ENCODE measurements at places on chromosomes 11 and 22.

GRCh38 chr11:83722392-83723119, 436.4 kb upstream of the CCDC90B start:
- DNase-seq: no peak

DNA sequence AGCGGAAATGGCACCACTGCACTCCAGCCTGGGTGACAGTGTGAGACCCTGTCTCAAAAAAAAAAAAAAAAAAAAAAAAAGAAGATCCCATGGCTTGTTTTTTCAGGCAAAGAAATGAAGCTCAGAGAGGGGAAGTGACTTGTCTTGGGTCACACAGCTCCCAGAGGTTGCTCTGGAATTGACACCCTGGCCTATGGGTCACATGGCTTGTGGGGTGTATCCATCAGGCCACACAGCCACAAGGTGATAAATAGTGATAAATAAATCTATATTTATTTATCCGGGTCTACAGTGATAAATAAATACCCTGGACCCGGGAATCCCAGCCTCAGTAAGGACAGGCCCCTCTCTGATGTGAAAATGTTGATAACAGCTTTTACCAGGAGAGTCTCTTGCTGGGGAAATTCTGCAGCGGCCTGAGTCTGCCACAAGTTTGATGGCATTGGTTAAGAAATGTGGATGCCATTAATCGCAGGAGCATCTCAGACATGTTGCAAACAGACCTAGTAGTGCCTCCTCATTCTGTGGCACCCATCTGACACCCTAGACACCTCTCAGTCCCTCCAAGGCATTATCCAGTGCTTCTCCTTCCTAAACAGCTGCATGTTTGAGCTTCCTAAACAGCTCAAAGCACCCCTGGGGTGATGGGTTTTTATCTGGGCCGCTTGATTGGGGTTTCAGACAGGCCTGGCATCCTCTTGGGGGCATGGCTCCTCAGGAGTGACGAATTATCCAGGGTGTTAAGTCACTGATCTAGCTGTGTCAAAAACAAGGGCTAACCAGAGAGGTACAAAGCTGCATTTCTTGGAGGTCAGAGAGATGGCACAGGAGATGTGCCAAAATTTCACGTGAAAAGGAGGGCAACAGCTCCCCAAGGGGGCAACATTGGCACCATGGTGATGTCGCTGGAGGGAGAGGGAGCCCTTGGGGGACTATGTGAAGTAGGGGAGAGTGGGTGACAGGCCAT, 1.9 kb upstream of the EMID1 start:
- DNase-seq: no peak

DNA sequence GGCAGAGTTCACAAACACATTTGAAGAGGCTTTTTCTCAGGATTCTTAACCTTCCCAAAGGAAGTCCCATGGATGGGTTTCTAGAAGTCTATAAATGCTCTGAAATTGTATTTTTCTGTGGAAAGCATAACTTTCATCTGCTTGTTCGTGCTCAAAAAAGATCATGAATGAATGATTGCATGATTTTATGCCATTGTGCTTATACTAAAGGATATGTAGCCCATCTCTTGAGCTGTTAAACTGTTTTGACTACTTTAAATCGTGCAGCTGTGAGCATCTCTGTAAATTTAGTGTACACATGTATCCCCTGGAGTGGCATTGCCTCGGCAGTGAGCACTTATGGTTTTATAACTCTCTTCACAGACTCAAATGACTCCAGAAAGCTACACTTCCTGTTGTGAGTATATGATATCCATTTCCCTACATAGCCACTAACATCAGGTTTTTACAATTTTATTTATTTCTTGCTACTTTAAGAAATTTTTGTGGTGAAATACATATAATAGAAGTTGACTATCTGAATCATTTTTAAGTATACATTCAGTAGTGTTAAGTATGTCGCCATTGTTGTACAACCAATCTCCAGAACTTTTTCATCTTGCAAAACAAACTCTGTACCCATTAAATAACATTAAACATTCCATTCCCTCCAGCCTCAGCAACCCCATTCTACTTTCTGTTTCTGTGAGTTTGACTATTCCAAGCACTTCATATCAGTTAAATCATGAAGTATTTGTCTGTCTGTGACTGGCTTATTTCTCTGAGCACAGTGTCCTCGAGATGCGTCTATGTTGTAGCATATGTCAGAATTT, 8.0 kb downstream of the NEAT1 start:
- DNase-seq: no peak

- no peak for DNase-seq
Observed at GRCh38 chr11:62142043-62142375, 18.2 kb downstream of the INCENP start.

DNA sequence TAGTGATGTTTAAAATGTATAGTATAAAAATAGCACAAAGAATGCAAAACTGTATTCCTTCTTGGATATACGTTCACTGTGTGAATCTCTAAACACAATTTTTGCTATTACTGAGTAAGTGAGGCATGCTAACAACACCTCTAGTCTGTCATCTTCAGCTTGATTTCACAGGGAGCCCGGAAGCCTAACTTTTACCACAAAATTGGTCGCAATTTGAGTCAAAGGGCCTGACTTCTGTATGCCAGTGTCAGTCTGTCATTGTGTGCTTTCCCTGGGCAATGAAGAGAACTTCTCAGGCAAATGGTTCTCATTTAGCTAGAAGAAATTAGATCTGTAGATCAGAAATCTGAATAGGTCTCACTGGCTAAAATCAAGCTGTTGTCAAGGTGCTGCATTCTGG, 1059.5 kb downstream of the FAM181B start:
- DNase-seq: no peak

DNA sequence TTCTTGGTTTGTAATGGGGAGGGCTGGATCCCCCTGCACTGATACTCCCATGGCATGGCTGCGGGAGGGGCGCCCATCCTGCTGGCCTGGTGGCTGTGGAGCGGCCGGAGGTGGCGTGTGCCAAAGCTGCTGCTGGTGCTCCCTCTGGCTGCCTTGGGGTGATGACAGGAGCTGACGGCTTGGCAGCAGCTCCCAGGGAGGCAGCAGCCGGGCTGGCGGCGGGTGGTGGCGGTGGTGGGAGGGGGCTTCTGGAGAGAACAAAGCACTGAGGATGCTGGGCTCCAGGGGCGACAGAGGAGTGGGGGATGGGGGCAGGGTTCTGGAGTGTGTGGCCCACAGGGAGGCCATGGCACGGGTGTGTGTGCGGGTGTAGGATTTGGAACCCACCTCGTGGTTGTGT, 11.4 kb upstream of the MPPED1 start:
- DNase-seq: no peak

- no peak for DNase-seq
Observed at GRCh38 chr11:33514079-33514925, 186.3 kb downstream of the C11orf91 start.

- no peak for DNase-seq
Observed at GRCh38 chr22:37505989-37506388, 13.2 kb downstream of the CARD10 start.

GRCh38 chr11:37946155-37946766, 1348.2 kb upstream of the RAG2 start:
- DNase-seq: no peak

GRCh38 chr11:98137437-98137836, 883.3 kb upstream of the CNTN5 start:
- DNase-seq: no peak

DNA sequence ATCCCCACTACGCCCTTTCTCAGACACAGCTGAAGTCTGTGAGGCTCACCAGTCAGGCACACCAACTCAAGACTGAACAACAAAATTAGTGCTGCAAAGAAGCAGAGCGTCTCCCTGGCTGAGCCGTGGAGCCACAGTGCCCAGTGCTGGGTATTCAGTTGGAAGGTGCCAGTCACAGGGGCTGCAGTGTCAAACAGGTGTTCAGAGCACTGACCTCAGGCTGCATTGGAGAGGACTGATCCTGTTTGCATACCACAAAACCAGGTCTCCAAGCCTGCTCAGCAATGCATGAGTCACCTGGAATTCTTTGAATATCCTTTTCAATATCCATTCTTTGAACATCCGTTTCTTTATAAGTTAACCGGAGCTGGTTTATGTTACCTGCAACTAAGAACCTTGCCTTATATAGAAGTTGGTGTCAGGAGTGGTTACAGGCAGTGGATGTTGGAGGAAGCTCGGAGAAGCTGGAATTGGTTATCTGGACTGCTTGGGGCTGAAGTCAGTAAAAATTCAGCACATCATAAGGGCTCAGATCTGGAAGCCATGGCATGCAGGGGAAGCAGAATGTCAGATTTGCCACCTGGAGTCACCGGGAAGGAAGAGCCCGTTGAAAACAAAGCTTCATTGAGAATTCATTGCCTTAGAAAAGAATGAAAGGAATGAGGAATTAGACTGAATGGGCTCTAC, 30.3 kb downstream of the PDGFB start:
- no peak for DNase-seq

DNA sequence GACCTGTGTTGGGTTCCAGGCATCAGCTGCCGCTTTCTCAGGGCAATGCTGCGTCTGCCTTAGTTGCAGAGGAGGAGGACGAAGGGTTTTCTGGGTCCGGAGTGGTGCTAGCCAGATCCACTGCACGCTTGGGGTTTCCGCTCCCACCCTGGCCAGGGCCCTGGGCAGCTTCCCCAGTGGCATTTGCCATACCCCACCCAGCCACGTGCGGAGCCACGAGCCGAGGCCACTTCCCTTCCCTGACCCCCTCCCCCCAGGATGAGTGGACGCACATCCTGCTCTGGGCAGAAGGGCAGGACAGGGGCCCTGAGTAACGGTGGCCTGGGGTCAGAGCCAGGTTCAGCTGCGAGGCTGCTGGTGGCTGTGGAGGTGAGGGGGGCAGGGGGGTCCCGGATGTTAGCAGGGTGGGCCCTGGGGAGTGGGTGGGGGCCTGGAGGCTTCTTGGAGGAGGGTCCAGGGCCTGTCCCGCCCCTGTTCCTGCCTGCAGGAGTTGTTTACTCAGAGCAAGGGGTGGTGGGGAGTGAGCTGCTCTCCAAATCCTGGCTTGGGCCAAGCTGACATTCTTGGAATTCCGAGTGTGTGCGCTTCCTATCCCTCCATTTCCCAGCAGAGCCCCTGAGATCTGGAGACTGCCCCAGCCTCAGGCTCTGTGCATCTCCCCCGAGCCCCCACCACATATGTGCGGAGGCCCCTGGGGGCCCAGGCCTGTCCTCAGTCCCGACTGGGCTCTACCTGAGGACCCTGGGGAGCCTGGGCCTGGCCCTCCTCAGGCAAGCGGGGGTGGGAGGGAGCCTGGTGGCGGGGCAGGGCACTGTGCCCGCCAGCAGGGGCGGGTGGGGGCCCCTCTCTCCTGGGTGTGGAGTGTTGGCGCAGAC, 1.4 kb downstream of the TSPAN4 start:
- DNase-seq: peak; percentile 92

GRCh38 chr11:44880511-44880910, 70.2 kb downstream of the TP53I11 start:
- no peak for DNase-seq

GRCh38 chr11:4441515-4441914, 7.6 kb upstream of the OR52K2 start:
- DNase-seq: no peak

DNA sequence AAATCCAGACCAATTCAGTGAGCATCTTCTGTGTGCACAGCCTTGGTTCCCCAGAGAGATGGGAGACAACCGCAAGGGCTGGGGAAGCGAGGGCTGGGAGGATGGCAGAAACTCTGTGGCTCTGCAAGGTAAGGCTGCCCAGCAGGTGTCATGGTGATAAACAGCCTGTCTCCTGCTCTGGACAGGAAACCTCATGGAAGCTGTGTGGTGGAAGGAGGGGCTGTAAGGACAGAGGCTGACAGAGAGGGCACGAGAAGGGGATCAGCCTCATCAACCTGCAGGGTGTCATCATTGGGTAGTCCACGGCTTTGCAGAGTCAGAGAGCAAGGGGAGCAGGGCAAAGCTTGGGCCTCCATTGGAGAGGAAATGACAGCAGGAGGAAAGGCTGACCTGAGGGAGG, 138.4 kb upstream of the CADM1 start:
- no peak for DNase-seq

GRCh38 chr11:69360606-69361005, 66.7 kb downstream of the MYEOV start:
- DNase-seq: no peak

DNA sequence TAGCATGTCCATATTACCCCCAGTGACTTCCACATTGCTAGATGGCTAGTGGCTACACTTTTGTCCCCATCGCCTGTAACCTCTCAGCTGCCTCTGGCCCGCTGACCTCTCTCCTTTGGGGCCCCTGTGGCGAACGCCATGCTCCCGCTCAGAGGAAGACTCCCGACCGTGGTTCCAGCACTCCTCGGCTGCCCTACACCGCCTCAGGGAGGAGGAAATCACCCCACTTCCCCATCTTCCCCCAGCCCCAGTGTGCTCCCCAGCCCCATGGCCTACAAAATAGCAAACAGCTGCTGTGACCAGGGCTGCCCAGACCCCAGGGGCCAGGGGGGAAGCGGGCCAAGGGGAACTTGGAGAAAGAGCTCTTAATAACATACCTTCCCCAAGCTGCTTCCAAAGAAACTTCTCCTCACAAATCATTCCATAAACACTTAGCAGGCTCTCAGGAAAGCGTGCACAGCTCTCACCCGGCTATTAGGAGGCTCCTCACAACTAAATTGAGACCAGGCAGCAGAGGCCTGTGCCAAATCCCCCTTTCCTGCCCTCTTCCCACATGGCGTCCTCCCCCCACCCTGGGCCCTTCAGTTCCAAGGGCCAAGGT, 63.5 kb upstream of the WNT11 start:
- DNase-seq: no peak

GRCh38 chr11:10397226-10397987, 57.7 kb upstream of the AMPD3 start:
- no peak for DNase-seq
